ENCODE measurements at places on chromosomes 1 and 21. TPM values are rescaled to one million over a fixed set of nuclear protein-coding genes. Genes with fewer than 3 reads are reported as not detected.
A peak's percentile ranks its signal among the peaks of the same experiment; 100 is the strongest.

GRCh38 chr1:204516180-204516879, at the start of gene MDM4:
TSS of gene MDM4 (plus strand) at chr1:204516406. CDS start at chr1:204525519, 9,113 bp downstream.
- peak; percentile 93 for DNase-seq

The TFF3 gene
- not detected for total RNA-seq

The SELP gene
- total RNA-seq: 0.47 TPM

- no peak for DNase-seq
Measured at GRCh38 chr1:27353629-27354028, 11.8 kb downstream of the SYTL1 start.

GRCh38 chr1:234724516-234725176, 114.7 kb upstream of the IRF2BP2 start:
- DNase-seq: peak; percentile 40

The STUM gene
- 64.7 TPM for total RNA-seq

The PATJ gene
- total RNA-seq: 28.1 TPM

- no peak for DNase-seq
Measured at GRCh38 chr1:183273300-183273699, 87.2 kb downstream of the LAMC2 start.

The FAM229A gene
- total RNA-seq: 12.9 TPM

The ITLN2 gene
- total RNA-seq: not detected

- no peak for DNase-seq
Measured at GRCh38 chr1:11767922-11768704, 6.1 kb downstream of the C1orf167 start.

GRCh38 chr1:242128951-242129502, 130.1 kb upstream of the MAP1LC3C start:
- DNase-seq: no peak

DNA sequence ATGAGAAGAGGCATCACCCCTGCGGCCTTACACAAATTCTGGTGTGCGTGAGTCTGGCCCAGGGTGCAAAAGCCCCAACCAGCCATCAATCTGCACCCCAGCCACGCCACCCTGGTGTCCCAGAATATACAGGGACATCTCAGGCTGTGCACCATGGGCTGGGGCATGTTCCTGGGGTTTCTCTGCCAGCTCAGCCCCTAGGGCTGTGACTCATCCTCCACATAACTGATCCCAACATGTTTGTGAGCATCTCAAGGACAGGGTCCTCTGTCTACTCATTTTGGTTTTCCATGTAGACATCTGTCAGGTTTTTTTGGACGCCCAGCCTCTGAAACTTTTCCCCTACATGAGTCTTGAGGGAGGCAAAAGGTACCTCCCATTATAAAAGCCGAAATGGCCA, 511 bp downstream of the ZNF683 start:
- DNase-seq: no peak

- no peak for DNase-seq
Measured at GRCh38 chr1:154253671-154254070, 18.8 kb upstream of the HAX1 start.

- no peak for DNase-seq
Measured at GRCh38 chr1:204728456-204728855, 42.9 kb upstream of the LRRN2 start.

DNA sequence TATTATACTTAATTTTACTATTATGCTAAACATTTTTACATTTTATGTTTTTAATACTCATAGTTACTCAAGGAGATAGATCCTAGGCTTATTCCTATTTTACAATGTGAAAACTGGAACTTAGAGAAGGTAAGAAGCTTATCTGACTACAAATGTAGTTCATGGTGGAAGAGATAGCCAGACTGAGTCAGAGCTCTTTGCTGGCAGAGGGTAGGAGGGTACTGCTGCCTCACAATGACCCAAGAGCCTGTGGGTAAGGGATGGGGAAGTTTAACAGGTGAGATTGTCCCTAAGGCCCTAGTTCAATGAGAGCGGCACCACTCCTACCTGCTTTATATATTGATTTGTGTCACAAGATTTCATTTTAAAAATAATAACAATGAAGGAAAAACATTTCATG, 34.1 kb upstream of the NEK7 start:
- DNase-seq: no peak

The CASZ1 gene
- total RNA-seq: 3.0 TPM

GRCh38 chr1:38746941-38747600, 112.5 kb downstream of the RRAGC start:
- DNase-seq: no peak

The OR2G6 gene
- not detected for total RNA-seq

The LEPROT gene
- 35.5 TPM for total RNA-seq

DNA sequence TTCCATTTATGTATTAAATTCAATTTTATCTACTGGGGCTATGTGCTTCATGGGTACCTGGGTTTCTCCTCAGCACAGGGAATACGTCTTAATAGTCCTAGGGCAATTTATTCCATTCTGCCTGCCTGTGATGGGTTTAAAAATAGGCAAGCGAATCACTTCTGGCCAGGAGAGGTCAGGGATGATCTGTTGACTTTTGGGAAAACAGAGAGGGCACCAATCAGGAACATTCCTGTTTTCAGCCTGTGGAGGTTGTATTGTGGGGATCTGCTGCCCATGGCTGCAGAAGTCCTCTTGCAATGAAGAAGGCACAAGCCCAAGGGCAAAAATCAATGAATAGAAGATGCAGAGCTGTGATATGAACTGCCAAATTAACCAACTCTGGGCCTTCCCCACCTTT, 303.1 kb downstream of the CTH start:
- no peak for DNase-seq

DNA sequence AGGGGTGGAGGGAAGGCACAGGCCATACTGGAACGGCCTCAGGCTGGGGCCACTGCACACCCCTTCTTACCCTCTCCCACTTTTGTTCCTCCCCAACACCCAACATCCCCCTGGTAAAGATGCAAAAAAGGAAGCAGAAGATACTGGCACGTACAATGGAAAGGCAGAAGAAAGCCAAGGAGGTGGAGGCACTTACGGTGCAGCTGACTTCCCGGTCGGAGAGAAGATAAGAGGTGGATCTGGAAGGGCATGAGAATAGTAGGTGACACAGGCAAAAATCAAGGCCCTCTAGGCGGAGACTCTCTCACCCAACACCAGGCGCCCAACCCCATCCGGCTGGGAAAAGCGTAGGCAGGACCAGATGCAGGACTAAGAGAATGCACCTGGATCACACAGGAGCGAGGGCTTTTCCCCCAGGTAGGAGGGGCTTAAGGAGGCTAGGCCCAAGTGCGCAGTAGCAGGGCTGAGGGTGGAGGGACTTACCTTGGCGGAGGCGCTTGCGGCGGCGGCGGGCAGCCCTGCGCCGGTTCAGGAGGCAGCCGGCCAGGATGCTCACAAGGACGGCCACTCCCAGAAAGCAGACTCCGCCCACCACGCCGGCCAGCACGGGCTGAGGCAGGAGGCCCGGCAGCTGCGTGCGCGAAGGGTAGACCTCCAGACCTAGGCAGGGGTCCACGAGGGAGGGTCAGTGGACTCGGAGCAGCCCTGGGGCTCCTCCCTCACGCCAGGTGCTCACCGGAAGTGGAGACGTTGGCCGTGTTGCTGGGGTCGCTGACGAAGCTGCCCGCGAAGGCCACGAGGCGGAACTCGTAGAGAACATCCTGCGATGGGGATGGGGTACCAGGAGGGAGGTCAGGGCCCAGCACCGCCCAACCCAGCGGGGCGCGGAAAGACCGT, 4.1 kb upstream of the TAGLN2 start:
- DNase-seq: no peak

GRCh38 chr1:198480876-198481275, 59.6 kb downstream of the ATP6V1G3 start:
- DNase-seq: no peak

The LENEP gene
- 2.4 TPM for total RNA-seq

The PARS2 gene
- total RNA-seq: 4.1 TPM

GRCh38 chr1:54361342-54361741, 44.9 kb downstream of the SSBP3 start:
- no peak for DNase-seq

GRCh38 chr1:69081668-69082067, 486.1 kb upstream of the LRRC7 start:
- no peak for DNase-seq

DNA sequence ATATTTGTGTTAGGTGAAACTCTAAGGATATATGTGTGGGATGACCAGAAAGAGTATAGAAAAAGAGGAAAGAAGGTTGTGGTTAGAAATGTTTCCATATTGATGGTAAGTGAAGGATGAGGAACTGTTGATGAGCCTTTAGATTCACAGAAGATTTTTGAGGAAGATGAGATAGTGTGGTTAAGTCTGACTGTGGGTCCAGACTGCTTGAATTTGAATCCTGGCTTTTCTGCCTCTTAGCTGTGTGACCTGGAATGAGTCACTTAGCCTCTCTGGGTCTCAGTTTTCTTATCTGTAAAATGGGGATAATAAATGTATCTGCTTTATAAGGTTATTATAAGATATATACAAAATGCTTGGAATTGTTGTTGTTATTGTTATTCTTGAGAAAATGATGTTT, 27.5 kb downstream of the RGL1 start:
- DNase-seq: no peak

Measured in dorsolateral prefrontal cortex (tissue), 122 donors.